Spinal cord (tissue), 10 donors: ENCODE measurements at places on chromosomes 13 and 19. TPM values are rescaled to one million over a fixed set of nuclear protein-coding genes. Genes with fewer than 3 reads are reported as not detected.

Gene SYNGR4
- 0.35 TPM for polyA plus RNA-seq

Gene CGB8
- polyA plus RNA-seq = not detected

Gene CCL25
- polyA plus RNA-seq = 0.50 TPM

Gene LAMP1
- polyA plus RNA-seq = 154 TPM
